ENCODE measurements at places on chromosomes 5 and 9. TPM values are rescaled to one million over a fixed set of nuclear protein-coding genes. Genes with fewer than 3 reads are reported as not detected.

The SLC1A3 gene
- total RNA-seq = 1.7 TPM

DNA sequence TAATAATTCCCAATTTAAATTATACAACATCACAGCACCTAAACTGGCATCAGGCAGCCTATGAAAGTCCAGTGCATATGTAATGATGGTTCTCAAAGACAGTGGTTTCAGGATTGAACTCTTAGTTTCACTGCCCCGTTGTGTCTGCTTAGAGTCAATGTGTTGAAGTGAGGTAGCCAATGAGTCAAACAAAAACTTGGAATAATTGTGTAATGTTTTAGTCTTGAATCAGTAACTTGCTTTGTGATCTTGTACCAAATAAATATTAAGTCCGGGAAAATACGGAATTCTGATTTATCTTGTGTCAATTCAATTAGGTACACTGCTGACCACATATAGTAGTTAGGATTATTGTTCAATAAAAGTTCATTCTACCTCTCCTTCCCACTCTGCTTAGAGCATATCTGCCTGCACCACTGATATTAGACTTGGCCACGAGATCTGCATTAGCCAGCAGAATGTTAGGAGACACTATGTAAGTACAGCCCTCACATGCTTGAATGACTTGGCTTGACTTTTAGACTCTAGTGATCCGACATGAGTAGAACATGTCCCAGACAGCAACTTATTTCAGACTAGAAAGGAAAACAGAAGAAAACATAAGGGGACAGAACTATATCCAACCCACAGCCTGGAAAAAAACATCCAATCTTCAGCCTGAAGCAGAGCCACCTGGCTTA lies 441.5 kb upstream of the PTGER4 start:
- no peaks in the 10 kb centered on the region for H3K36me3 ChIP-seq
- H3K27ac ChIP-seq = no peak overlapping the region
- no peak for DNase-seq

DNA sequence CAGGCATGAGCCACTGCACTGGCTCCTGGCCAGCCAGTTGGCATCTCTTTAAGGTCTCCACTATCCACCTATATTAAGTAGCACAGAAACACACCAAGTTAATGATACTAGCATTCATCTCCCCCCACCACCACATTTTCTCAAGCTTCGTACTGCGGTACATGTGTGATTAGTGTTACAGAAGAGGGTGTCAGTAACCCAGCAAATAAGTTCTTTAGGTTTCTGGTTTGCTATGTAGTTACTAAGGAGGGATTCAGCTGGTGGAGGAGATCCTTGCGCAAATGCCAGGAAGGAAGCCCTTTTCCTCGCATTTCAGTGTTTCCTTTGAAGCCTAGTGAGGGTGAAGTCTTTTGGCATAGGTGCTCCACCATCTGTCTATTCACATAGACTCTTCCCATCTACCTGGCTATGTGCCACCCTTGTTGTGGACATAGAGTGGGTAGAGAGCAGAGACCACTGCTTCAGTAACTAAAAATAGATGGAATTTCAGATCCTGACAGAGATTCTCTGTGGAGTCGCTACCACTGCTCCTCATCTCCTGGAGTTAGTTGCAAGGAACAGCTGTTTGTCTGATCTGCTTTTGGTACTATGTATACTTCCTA lies 16.7 kb downstream of the UBE2D2 start:
- H3K4me1 ChIP-seq = no peaks in the 10 kb centered on the region
- peaks cover 48% of the 10 kb centered on the region for H3K36me3 ChIP-seq
- H3K4me3 ChIP-seq = no peak overlapping the region
- H3K27ac ChIP-seq = no peak overlapping the region
- DNase-seq = no peak

DNA sequence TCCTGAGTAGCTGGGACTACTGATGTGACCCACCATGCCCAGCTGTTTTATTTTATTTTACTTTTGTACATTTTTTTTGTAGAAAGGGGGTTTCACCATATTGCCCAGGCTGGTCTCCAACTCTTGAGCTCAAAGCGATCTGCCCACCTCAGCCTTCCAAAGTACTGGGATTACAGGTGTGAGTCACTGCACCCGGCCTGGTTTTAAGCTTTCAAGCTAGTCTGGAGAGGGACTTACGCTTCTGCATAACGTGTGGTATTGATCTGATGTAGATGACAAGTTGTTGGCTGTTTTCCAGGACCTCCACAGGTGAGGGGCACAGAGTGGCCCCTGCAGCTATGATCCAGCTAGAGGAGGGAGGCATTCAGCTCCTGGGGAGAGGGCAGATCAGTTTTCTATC lies 6.8 kb upstream of the CCL21 start:
- H3K27me3 ChIP-seq = peaks cover 20% of the 10 kb centered on the region
- no peak overlapping the region for H3K27ac ChIP-seq
- peak; percentile 32 for DNase-seq
- no peaks in the 10 kb centered on the region for H3K36me3 ChIP-seq
- H3K4me1 ChIP-seq = no peaks in the 10 kb centered on the region

- no peak overlapping the region for H3K27ac ChIP-seq
- no peaks in the 10 kb centered on the region for H3K4me1 ChIP-seq
- no peak overlapping the region for H3K4me3 ChIP-seq
- peak; percentile 86 for DNase-seq
- peaks cover 13% of the 10 kb centered on the region for H3K36me3 ChIP-seq
- H3K27me3 ChIP-seq = no peaks in the 10 kb centered on the region
These were observed 2.9 kb downstream of the JAK2 start for GRCh38 chr9:4987961-4988421.

The SPINK7 gene
- not detected for total RNA-seq

DNA sequence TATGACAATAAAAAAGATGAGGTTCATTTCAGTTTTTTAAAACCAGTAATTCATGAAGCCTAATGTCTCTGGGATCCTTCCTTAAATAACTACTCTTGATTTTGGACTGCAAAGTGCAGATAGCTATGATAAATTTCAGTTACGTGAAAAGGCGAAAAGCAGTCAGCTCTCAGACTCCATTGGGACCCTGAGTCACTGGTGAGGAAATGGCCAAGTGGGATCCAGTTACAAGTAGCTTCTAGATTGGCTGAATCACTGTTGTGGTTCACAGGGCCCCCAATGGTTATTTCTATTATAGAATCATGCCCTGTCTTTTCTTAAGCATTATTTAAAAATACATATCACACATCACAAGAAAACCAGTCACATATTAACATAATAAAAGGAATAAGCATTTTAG lies 31.1 kb upstream of the PPP3R2 start:
- H3K4me3 ChIP-seq = no peak overlapping the region
- no peak for DNase-seq
- H3K27ac ChIP-seq = no peak overlapping the region
- H3K4me1 ChIP-seq = no peaks in the 10 kb centered on the region

The PCDHB3 gene
- 4.3 TPM for total RNA-seq

DNA sequence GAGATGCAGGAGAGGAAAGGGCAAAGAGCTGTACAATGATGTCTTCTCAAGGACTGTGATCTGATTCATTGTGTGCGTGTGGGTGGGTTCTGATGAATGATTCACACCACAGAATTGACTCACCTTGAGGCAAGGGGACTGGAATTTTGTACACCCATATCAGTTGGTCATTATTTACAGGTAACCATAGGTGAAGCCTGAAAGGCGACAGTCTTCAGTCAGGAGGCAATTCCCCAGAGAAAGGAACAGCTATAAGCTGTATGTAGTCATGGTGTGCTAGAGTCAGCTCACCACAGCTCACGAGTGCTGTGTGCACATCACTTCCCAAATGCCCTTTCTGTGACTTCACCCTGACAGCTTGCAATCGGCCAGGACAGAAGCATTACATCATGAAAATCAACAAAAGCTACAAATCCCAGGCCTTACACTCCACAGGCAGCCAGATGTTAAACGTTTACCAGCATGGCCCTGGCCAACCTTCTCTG lies 87.6 kb upstream of the RPS23 start:
- no peaks in the 10 kb centered on the region for H3K36me3 ChIP-seq
- H3K4me1 ChIP-seq = no peaks in the 10 kb centered on the region
- no peaks in the 10 kb centered on the region for H3K27me3 ChIP-seq
- H3K4me3 ChIP-seq = no peak overlapping the region

- DNase-seq = no peak
- H3K4me3 ChIP-seq = no peak overlapping the region
- no peak overlapping the region for H3K27ac ChIP-seq
- H3K36me3 ChIP-seq = no peaks in the 10 kb centered on the region
- H3K27me3 ChIP-seq = no peaks in the 10 kb centered on the region
- no peaks in the 10 kb centered on the region for H3K4me1 ChIP-seq
These were observed 126.7 kb upstream of the SHB start for GRCh38 chr9:38195737-38196161.

DNA sequence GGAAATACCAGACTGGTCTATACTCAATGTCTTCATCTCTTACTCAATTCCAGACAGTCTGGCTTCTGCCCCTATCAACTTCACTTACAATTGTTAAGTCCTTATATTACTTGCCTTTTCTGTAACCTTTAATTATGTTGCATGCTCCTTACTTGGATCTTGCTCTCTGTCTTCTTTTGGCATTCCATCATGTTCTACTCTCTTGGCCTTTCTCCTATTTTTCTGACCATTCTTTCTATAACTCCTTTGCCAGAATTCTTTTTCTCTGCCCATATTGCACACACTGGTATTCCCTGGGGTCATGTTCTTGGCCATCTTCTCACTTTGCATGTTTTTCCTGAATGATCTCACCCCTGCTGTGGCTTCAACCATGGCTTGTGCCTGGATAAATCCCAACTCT lies 209.8 kb upstream of the ZNF462 start:
- no peak overlapping the region for H3K27ac ChIP-seq
- no peak for DNase-seq
- no peaks in the 10 kb centered on the region for H3K36me3 ChIP-seq
- no peaks in the 10 kb centered on the region for H3K4me1 ChIP-seq
- H3K4me3 ChIP-seq = no peak overlapping the region
- H3K27me3 ChIP-seq = no peaks in the 10 kb centered on the region

- no peak for DNase-seq
- no peak overlapping the region for H3K27ac ChIP-seq
- H3K4me1 ChIP-seq = no peaks in the 10 kb centered on the region
- H3K36me3 ChIP-seq = no peaks in the 10 kb centered on the region
- H3K4me3 ChIP-seq = no peak overlapping the region
These were observed 111.7 kb upstream of the CXCL14 start for GRCh38 chr5:135690466-135690865.

The RNF44 gene
- total RNA-seq = 146 TPM

The C9orf153 gene
- 0.99 TPM for total RNA-seq

GRCh38 chr5:124907098-124907644 lies 160.7 kb upstream of the ZNF608 start:
- no peaks in the 10 kb centered on the region for H3K27me3 ChIP-seq
- H3K27ac ChIP-seq = peak overlapping the region; percentile 63
- peaks cover 27% of the 10 kb centered on the region for H3K4me1 ChIP-seq
- no peak for DNase-seq
- H3K4me3 ChIP-seq = no peak overlapping the region

DNA sequence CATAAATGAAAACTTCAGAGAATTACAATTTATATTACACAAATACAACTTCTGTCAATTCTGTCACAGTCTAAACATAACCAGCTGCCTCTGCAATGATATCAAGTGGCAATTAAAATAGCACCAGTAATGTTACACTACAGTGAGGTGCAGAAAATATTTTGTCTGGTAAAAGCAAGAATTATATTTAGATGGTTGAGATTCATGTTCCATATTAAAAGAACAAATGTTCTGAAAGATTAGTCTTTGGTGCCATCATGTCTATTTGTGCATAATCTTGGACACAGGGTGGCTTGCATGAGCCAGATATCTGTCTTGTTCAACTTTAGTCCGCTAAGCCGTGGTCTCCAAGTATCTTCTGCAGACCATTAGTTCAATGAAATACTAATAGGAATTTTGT lies 29.0 kb upstream of the PRR16 start:
- no peaks in the 10 kb centered on the region for H3K36me3 ChIP-seq
- H3K4me1 ChIP-seq = no peaks in the 10 kb centered on the region
- H3K27me3 ChIP-seq = no peaks in the 10 kb centered on the region
- no peak for DNase-seq

GRCh38 chr5:43543434-43543833 lies 13.4 kb downstream of the PAIP1 start:
- no peak for DNase-seq
- H3K4me3 ChIP-seq = no peak overlapping the region

The HK3 gene
- total RNA-seq = 0.16 TPM

The KCNV2 gene
- total RNA-seq = 1.2 TPM

DNA sequence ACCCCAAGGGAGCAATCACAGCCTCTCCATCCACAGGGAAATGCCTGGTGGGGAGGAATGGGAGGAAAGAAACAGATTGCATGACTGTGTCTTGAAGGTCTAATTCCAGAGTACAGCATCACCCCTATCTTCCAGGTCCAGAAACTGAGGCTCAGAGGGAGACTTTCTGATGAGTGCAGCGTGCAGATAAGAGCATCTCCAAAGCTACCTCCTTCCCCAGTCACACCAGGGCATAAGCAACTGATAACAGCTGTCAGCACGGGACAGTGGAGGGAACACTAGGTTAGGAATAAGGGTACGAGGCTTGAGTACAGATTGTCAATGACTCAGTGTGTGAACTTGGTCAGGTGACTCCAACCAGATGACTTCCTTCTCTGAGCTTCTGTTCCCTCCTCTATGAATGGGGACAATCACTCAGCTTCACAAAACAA lies 126.9 kb downstream of the KCNIP1 start:
- no peaks in the 10 kb centered on the region for H3K36me3 ChIP-seq
- peak; percentile 41 for DNase-seq
- no peaks in the 10 kb centered on the region for H3K4me1 ChIP-seq

GRCh38 chr5:96447949-96448348 lies 14.9 kb upstream of the PCSK1 start:
- H3K4me1 ChIP-seq = no peaks in the 10 kb centered on the region
- no peak overlapping the region for H3K27ac ChIP-seq
- peaks cover 4% of the 10 kb centered on the region for H3K27me3 ChIP-seq

The NPDC1 gene
- total RNA-seq = 67.4 TPM

The HNRNPK gene
- 714 TPM for total RNA-seq

The PFDN1 gene
- 64.4 TPM for total RNA-seq

DNA sequence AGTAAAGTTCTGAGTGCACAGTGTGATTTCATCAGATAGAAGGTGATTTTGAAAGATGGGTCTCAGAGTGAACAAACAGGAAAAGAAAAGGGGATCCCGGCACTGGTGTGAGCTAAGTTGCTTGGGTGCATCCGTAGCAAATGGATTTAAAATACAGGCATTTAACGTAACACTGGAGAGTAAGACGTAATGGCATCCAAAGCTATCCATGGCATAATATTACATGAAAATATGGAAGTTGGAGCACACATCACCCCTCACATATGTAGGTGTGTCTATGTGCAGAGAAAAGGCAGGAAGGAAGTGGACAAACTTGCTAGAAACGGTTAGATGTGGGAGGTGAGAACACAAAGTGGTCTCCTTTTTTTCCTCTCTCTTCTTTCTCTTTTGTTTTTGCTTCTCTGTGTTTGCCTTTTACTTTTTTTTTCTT lies 38.2 kb upstream of the SEMA4D start:
- no peak overlapping the region for H3K27ac ChIP-seq
- no peaks in the 10 kb centered on the region for H3K27me3 ChIP-seq
- no peaks in the 10 kb centered on the region for H3K4me1 ChIP-seq
- no peaks in the 10 kb centered on the region for H3K36me3 ChIP-seq
